ENCODE measurements at places on chromosomes 3 and 15. TPM values are rescaled to one million over a fixed set of nuclear protein-coding genes. Genes with fewer than 3 reads are reported as not detected.

Gene OR5K2
- not detected for total RNA-seq

DNA sequence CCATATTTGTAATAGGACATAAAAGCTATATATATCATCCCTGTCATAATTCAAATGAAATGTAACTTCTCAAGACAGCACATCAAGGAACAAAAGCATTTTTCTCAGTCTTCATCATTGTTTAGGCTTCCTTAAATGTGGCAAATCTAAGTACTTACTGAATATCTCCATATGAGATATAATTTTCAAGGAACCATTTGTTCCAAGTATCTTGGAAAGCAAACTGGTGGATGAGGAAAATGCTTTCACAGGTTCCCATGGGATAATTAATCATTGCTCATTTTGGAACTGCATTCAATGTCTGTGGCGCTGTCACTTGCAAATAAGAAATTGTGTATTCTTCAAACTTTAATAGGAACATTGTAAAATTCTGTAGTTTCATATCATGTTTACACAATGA lies 52.6 kb upstream of the ZNF385D start:
- no peaks in the 10 kb centered on the region for H3K4me1 ChIP-seq
- no peak for DNase-seq
- H3K27me3 ChIP-seq = no peaks in the 10 kb centered on the region
- H3K36me3 ChIP-seq = no peaks in the 10 kb centered on the region
- no peak overlapping the region for H3K27ac ChIP-seq
- no peak overlapping the region for H3K4me3 ChIP-seq

Gene C3orf22
- total RNA-seq = not detected

DNA sequence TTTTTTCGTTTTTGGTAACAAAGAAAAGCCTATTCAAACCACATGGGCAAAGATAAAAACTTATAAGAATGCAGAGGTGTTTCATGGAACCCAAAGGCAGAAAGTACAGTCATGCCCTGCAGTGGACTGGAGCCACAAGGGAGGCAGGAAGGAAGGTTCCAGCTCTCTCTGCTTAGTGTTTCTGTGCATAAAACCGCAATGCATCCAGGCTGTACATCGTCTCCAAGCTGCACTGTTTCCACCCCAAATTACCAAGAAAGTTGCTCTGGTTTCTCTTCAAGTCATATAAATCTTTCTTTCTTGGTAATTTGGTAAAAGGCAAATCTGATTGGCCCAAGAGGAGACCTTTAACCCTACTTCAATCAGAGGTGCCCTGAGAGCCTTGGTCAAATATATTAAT lies 15.8 kb downstream of the TRAT1 start:
- H3K27me3 ChIP-seq = no peaks in the 10 kb centered on the region
- no peak for DNase-seq
- H3K4me1 ChIP-seq = no peaks in the 10 kb centered on the region
- no peak overlapping the region for H3K27ac ChIP-seq
- H3K4me3 ChIP-seq = no peak overlapping the region

DNA sequence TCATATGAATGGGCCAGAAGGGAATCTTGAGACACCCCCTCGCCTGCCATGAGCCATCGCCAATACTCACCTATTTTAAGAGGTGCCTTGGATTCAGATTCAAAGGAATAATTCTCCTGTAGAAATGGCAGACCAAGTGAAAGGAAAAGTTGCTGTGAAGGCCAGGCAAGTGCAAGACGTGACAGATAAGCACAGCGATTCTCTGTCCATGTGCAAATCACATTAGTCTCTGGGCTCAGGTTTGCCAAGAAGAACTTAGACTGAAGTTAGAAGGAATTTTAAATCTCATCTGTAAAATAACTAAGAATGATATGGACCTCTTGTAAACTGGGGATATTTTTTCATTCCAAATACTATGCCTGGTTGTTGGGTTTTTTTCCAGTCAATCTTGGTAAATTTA lies 173.6 kb downstream of the UACA start:
- no peaks in the 10 kb centered on the region for H3K27me3 ChIP-seq
- no peak overlapping the region for H3K4me3 ChIP-seq
- H3K36me3 ChIP-seq = peaks cover 5% of the 10 kb centered on the region
- H3K4me1 ChIP-seq = no peaks in the 10 kb centered on the region
- no peak for DNase-seq

Gene EPB42
- total RNA-seq = not detected

Gene GHSR
- not detected for total RNA-seq

- H3K27ac ChIP-seq = no peak overlapping the region
- DNase-seq = no peak
- no peaks in the 10 kb centered on the region for H3K27me3 ChIP-seq
- H3K4me1 ChIP-seq = no peaks in the 10 kb centered on the region
- no peaks in the 10 kb centered on the region for H3K36me3 ChIP-seq
These were observed 63.7 kb downstream of the ATP13A4 start for GRCh38 chr3:193491026-193491425.

GRCh38 chr15:58726867-58727266 lies 22.6 kb downstream of the ADAM10 start:
- H3K4me3 ChIP-seq = no peak overlapping the region
- peaks cover 4% of the 10 kb centered on the region for H3K36me3 ChIP-seq
- no peak overlapping the region for H3K27ac ChIP-seq
- H3K27me3 ChIP-seq = no peaks in the 10 kb centered on the region

Gene POC1A
- total RNA-seq = 29.3 TPM

Gene LRRC31
- total RNA-seq = not detected

DNA sequence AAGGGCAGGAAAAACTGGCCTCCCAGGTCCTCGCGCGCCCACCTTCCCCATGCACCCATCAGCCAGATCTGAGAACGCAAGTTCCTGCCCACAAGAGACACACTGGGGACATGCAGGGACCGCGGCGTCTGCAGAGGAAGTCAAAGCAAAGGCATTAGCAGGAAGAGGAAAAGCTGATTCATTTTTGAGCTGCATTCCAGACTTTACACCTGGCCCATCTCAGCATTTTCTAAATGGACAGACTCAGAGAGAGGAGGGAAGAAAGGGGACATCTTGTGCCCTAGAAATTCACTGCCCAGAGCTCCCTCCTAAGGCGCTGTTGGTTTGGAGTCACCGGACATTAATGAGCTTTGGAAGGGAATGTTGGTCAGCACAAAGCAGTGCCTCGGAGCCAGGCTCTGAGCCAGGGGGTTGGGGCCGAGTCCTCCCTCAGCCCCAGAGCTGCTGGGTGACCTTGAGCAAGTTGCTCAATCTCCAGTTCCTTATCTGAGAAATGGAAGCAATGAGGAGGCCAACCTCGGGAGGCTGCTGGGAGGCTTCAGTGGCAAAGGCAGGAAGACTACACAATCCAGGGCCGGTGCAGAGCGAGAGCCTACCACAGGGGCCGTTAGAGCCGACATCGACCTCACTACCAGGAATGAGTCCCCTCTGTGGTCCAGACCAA lies 150.5 kb upstream of the IQSEC1 start:
- H3K4me3 ChIP-seq = no peak overlapping the region
- DNase-seq = no peak
- H3K27ac ChIP-seq = no peak overlapping the region

- no peaks in the 10 kb centered on the region for H3K4me1 ChIP-seq
- H3K4me3 ChIP-seq = peak overlapping the region; percentile 71
- no peaks in the 10 kb centered on the region for H3K36me3 ChIP-seq
- H3K27ac ChIP-seq = no peak overlapping the region
These were observed 419 bp downstream of the HYKK start for GRCh38 chr15:78507831-78508160.
